Fibroblast of skin of left quadriceps (primary cell): ENCODE measurements at places on chromosomes 12 and 14.

GRCh38 chr14:54501480-54501879 is 8.2 kb upstream of the CGRRF1 start:
- DNase-seq = no peak

DNA sequence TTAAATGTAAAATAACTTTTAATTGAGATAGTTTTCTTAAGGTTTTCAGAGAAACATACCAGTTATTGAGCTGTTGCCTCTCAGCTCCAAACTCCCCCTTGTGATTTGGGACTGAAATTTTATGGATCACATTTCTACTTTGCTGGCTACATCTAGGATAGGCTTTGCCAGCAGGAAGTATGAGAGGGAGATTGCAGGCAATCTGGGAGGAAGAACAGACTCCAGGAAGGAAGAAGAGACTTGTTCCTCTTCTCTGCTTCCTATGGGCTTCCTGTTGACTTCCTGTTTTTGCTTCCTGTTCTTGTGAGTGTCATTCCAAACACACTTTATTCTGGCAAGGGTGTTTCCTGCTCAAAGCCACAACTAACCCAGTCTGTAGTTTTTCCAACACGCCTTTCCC is 312.9 kb downstream of the ITPR2 start:
- no peak for DNase-seq

DNA sequence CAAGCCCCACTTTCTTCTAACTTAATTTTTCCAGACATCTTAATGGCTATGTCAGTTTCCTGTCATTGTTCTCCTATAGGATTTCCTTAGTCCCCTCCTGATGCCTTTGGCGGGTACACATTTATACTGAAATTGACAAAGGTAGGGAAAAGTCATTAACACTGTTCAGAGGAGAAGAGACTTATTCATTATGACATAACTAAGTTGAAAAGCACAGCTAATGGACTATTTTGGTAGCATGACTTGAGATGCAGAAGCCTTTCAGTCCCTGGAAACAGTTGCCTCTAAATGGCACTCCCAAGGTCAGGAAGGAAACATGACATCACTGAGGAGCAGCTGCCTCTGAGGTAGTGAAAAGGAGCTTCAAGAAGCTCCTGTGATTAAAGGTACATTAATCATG is 317.5 kb upstream of the KITLG start:
- no peak for DNase-seq

GRCh38 chr14:64387232-64387781 is 846 bp upstream of the MTHFD1 start:
- DNase-seq = no peak

- no peak for DNase-seq
Measured at GRCh38 chr12:120225852-120226640, 25.1 kb upstream of the RPLP0 start.

GRCh38 chr12:113938471-113938870 is 27.7 kb downstream of the RBM19 start:
- no peak for DNase-seq

DNA sequence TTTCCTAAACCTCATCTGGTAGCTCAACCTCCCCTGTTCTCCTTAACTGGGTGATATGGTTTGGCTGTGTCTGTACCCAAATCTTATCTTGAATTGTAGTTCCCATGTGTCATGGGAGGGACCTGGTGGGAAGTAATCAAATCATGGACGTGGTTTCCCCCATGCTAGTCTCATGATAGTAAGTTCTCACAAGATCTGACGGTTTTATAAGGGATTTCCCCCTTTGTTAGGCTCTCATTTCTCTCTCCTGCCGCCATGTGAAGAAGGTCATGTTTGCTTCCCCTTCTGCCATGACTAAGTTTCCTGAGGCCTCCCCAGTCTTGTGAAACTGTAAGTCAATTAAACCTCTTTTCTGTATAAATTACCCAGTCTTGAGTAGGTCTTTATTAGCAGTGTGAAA is 19.5 kb downstream of the COX16 start:
- no peak for DNase-seq

DNA sequence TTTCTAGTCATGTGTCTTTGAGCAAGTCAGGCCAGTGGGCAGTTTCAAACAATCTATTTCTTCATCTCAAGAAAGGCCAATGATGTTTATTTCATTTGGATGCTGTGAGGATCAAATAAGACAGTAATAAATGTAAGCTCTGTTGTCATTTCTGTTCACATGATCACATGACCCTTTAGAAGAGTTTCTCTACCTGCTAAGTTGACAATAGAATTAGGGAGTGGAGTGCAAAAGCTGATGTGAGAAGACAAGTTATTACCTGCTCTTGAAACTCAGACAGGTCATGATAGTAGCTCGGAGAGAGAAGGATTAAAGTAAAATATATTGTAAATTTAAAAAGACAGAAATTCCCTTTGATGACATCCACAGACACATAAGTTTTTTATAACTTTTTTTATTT is 37.3 kb upstream of the DCN start:
- no peak for DNase-seq

- DNase-seq = no peak
Measured at GRCh38 chr14:22464422-22465142, 124.4 kb downstream of the DAD1 start.

- no peak for DNase-seq
Measured at GRCh38 chr12:6078398-6079096, 45.9 kb downstream of the VWF start.

GRCh38 chr12:1217191-1217949 is 226.3 kb downstream of the ERC1 start:
- DNase-seq = peak; percentile 25

- DNase-seq = no peak
Measured at GRCh38 chr12:88585077-88585476, 4.8 kb upstream of the KITLG start.

DNA sequence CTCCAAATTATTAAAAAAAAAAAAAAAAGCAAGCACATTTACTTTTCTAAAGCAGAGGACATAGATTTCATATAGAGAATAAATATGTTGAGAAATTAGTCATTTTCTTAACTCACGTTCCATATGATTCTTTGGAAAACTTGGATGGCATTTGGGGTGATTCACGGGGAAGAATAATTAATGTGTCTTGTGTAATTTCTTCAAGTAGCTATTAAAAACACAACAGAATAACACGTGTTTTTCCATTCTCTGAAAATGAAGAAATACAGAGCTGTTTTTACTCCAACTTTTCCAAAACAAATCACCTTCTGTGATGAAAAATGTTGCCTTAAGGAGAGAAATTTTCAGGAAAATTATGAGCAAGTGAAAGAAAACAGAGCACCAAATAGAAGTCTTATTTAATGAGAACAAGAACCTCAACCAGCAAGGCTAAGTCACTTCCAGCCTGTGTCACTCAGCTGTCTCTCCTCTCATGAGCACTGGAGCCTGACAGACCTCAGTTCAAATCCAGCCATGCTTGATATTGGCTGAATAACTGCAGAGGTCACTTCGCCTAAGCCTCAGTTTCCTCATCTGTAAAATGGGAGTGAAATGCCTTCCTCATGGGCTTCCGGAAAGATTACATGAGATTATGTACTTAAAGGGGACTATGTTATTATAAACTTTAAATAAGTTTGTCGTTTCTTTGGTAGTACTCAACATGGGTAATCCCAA is 42.8 kb upstream of the NUAK1 start:
- peak; percentile 42 for DNase-seq

- no peak for DNase-seq
Measured at GRCh38 chr14:32186248-32186647, 15.6 kb upstream of the RNU6-7 start.

DNA sequence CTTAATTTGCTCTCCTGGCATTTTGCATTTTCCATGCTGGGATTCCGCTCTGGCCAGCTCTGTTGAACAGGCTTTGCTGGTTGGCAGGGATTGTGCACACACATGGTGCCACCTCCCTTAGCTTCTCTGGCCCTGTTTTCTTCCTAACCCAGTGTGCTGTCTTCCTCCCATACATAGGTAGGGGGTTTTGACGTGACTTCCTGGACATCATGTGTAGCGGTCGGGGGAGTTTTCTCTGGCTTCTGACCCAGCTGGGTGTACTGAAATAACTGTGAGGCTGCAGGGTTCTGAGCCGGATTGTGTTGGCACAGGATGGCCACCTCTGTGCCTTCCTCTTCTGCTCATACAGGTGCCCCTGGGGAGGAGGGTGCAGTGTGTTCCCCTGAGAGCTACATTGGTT is 25.7 kb downstream of the C14orf132 start:
- DNase-seq = no peak

DNA sequence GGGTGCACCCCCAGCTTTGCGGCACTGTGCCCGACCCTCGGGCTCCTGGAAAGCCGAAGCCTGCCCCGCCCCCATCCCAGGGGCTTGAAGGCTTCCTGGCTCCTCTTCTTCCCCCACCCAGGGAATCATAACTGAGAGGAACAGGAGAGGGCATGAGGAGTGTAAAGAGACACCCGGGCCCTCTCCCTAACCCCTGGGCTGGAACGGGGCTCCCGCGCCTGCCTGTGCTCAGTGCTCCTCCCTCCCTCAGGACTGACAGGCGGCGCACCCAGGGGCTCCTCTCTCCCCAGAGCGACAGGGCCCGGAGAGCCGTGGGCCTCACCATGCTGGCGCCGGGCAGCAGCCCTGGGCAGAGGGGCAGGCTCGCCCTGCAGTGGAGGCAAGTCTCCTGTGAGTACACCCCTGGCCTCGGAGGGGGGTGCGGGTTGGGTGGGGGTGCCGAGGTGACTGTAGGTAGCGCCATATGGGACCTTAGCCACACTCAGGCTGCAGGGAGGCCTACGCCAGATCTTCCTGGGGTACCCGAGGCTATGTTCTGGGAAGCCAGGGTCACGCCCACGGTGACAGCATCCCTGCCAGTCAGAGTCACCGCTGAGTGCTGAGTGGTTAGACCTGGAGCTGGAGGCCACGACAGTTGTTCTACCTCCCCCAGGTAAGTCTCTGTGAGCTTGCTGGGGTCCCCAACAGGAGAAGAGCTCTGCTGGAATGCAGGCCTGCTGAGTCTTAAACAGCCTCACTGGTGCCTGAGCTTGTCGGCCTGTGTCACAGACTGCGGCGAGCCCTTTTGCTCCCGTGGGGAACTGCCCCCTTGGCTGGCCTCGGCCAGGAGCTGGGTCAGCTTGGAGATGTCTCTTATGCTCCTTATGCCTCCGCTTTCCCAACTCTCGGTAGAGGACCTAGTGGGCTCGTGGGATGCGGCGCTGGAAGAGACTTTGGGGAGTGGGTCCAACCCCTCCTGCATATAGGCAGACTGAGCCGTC is 7.8 kb downstream of the LRTM2 start:
- DNase-seq = no peak

DNA sequence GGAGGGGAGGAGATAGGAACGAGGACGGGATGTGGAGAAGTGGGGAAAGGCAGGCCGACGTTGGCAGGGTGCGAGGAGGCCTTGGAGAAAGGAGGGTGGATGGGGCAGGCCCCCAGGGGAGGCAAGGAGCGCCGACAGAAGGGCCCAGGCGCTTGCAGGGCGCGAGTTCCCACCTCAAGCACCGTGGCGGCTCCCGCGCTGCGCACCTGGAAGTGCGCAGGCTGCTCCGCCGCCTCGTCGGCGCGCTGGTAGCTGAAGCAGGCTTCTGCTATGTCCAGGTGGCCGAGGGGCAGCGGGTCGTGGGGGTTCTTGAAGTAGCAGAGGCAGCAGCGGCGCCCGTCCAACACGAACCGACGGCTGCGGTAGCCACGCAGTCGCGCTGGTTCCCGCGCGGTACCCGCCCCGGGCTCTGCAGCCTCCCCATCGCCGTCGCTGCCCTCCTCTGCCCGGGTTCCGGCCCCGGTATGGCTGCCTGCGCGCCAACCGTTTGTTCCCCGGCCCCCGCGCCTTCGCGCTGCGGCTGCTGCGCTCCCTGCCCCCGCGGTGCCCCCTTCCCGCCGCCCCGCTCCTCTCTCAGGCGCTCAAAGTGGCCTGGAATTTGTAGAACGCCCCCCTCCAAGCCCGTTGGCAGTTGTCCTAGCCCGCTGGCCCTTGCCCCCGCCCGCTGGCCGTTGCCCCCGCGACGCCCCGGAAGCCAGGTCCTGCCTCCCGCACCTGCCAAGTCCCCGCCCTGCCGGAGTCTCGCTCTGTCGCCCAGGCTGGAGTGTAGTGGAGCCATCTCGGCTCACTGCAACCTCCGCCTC is 1.1 kb upstream of the ACTR6 start:
- DNase-seq = no peak

DNA sequence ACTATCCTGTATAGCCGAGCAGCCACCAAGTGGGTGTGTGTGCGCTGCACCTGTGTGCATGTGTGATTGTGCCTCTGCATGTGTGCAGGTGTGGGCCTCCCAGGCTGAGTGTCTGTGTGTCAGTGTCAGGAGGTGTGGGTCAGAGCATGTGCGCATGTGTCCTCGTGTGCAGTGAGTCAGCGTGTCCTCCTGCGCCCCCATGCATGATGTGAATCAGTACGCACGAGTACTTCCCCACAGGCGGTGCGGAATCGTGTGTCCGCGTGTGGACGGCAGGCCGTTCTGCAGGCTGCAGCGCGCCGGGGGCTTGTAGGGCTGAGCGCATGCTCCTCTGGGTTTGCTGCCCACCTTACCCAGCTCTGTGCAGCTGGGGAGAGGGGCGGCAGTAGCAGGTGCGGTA is 34.2 kb downstream of the DTX1 start:
- no peak for DNase-seq

DNA sequence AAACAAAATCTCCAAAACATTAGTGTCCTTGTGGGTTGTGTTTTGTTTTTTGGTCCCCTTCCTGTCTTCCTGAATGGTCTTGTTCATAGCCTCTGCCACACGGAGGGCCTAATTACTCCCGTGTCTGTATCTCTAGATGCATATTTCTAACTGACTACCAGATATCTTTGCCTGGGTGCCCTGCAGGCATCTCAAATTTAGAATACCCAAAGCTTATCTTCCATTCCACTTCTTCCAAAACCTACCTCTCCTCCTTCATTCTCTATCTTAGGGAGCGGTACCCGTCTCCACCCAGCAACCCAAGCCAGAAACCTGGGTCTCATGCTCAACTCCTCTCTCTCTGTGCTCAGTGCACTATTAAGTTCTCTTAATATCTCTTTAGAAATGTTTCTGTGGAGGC is 10.9 kb upstream of the METAP2 start:
- DNase-seq = no peak

GRCh38 chr12:26032719-26033241 is 74.3 kb downstream of the RASSF8 start:
- DNase-seq = peak; percentile 90
